ENCODE measurements at places on chromosomes 13 and 19. TPM values are rescaled to one million over a fixed set of nuclear protein-coding genes. Genes with fewer than 3 reads are reported as not detected.

- DNase-seq: no peak
Observed at GRCh38 chr19:41000310-41000737, 9.2 kb downstream of the CYP2B6 start.

GRCh38 chr13:29640665-29641064 is 45.2 kb upstream of the SLC7A1 start:
- no peak for DNase-seq

- no peak for DNase-seq
Observed at GRCh38 chr19:8821748-8822241, 10.3 kb downstream of the ZNF558 start.

DNA sequence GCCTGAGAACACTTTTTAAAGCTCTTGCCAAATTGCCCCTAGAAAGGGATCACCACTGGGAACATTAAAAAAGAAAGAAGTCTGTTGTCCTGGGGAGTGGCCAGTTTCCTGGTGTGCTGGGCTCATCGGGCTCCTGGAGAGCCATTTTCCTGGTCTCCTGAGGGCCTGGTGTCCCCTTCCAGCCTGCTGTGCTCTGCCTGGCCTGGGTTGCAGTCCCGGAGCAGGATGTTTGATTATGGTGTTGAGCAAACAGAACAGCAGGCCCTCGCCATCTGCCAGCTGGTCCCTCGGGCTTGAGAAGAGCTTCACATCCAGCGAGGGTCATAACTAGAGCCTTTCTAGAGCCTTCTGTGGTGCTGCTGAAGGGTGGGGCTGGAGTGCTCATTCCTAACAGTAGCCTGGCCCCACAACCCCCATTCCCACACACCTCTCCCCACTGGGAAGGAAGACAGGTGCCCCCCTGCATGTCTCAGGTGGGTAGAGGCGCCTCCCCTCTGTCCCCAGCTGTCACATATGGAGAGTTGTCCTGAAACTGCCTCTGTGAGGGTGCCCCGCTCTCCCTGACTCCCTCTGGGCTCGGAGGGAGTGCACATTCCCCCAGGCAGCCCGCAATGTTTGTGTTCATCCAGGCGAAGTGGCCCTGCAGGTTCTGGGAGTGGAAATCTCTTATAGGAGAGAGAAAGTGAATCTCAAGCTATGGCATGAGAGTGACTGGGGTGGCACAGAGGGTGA is 151.1 kb downstream of the SIPA1L3 start:
- DNase-seq: no peak

GRCh38 chr13:78602561-78603239 is 652 bp downstream of the POU4F1 start:
- no peak for DNase-seq

DNA sequence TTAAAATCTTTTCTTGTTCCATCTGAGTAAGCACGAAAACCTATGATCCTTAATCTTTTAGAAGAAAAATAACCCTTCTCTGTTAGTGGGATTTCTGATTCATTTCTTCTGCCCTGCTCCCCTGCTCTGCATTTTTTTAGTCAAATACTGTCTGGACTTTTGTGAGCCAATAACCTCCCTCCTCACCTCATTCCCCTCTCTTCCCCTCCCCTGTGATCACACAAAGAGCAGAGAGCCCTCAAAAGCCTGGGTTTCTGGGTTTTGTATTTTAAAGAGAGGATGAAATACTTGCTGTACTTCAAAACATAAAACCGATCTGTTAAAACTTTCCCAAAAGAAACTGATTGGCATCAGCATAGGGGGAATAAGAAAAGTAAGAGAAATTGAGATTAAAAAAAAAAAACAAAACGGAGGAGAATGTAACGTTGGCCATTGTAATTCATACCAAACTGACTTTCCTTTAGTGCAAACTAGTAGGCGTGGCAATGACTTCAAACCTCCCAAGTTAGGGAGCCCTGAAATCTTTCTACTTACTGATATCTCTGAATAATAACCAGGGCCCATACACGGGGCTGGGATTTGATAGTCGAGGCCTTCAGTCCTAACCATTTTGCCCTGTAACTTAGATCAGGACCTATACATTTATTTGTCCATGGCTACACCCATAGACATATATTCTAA is 232.9 kb downstream of the TM9SF2 start:
- DNase-seq: no peak

- DNase-seq: no peak
Observed at GRCh38 chr19:18999016-18999758, 34.1 kb downstream of the SUGP2 start.

DNA sequence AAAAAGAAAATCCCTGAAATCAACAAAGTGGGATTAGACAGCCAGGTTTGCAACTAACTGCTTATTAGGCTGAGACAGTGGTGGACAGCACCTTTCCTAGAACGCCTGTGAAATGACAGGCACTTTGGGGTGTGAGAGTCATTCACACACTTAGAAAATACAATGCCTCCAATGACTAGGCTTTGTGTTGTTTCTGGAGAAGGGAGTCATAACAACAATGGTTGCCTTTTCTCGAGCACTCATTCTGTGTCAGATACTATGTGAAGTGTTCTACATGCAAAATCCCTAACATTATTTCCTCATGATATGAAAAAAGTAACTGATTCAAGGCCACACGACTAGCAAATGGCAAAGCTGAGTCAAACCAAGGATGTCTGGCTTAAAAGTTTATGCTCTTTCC is 41.2 kb downstream of the SACS start:
- DNase-seq: no peak

PRRG2 gene
- total RNA-seq: 0.79 TPM

MEF2B gene
- total RNA-seq: 0.88 TPM

LIG1 gene
- 21.7 TPM for total RNA-seq

SUPT20H gene
- total RNA-seq: 73.9 TPM

Data from spinal cord (tissue), 10 donors.